CD8-positive, alpha-beta T cell (primary cell): ENCODE measurements at places on chromosomes 13 and 19. TPM values are rescaled to one million over a fixed set of nuclear protein-coding genes. Genes with fewer than 3 reads are reported as not detected.

Gene GRWD1
- 41.7 TPM for total RNA-seq

Gene CERS1
- not detected for total RNA-seq

Gene SLC7A9
- not detected for total RNA-seq

Gene PTH2
- not detected for total RNA-seq

Gene NLRP5
- not detected for total RNA-seq

Gene CEACAM4
- not detected for total RNA-seq

Gene IL12RB1
- total RNA-seq: 25.6 TPM

Gene TTYH1
- total RNA-seq: not detected

Gene ZNF525
- total RNA-seq: 26.4 TPM

Gene SIGLECL1
- total RNA-seq: not detected

Gene CRB3
- 7.8 TPM for total RNA-seq

Gene LRG1
- not detected for total RNA-seq

Gene ZNF66
- total RNA-seq: 7.3 TPM

Gene CLEC4G
- total RNA-seq: not detected

Gene OVOL3
- total RNA-seq: not detected

Gene GPC6
- total RNA-seq: not detected

Gene ZNRF4
- total RNA-seq: not detected

Gene HRC
- not detected for total RNA-seq

Gene NCAN
- not detected for total RNA-seq

Gene KLK12
- not detected for total RNA-seq

Gene ZNF534
- total RNA-seq: not detected

Gene GAPDHS
- not detected for total RNA-seq

Gene MEIS3
- not detected for total RNA-seq

Gene NXNL1
- not detected for total RNA-seq

Gene NOVA2
- not detected for total RNA-seq

Gene LAIR1
- 15.3 TPM for total RNA-seq

Gene FARP1
- total RNA-seq: 0.17 TPM

Gene TICAM1
- total RNA-seq: 8.8 TPM

Gene TMEM190
- total RNA-seq: not detected

Gene PTOV1
- total RNA-seq: 116 TPM

Gene TEX29
- 0.42 TPM for total RNA-seq

Gene MYPOP
- 3.5 TPM for total RNA-seq

Gene SHISA7
- not detected for total RNA-seq

Gene ZNF470
- 1.1 TPM for total RNA-seq

Gene CPAMD8
- total RNA-seq: 0.43 TPM

Gene EDNRB
- total RNA-seq: not detected

Gene RAB3A
- total RNA-seq: 16.8 TPM

Gene CABP5
- not detected for total RNA-seq

Gene CBY2
- total RNA-seq: not detected

Gene ZGLP1
- total RNA-seq: 1.8 TPM

Gene ACER1
- total RNA-seq: 1.7 TPM

Gene ELSPBP1
- total RNA-seq: not detected

Gene CYP2S1
- total RNA-seq: 0.41 TPM

Gene CLN5
- total RNA-seq: 23.4 TPM

Gene CGB3
- total RNA-seq: not detected

Gene CNMD
- not detected for total RNA-seq
